COR-L47 (cell line): ENCODE measurements at places on chromosomes 1 and 21.

DNA sequence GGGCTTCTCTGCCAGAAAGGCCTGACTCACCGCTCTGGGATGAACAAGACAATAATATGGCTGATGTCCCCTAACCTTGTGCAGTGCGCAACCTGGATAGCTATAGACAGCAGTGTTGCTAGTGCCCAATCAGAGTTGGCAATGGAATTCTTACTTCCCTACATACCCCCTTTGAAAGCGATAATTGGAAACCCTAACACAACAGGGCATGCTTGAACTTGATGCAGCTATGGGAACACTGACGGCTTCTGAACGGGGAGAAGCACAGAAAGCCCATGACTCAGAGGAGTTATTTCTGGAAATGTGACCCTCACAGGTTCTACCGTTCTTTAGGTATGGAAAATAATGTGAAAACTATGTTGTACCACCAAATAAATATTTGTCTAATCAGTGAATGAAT, 200.6 kb downstream of the TRABD2B start:
- DNase-seq, result no peak

DNA sequence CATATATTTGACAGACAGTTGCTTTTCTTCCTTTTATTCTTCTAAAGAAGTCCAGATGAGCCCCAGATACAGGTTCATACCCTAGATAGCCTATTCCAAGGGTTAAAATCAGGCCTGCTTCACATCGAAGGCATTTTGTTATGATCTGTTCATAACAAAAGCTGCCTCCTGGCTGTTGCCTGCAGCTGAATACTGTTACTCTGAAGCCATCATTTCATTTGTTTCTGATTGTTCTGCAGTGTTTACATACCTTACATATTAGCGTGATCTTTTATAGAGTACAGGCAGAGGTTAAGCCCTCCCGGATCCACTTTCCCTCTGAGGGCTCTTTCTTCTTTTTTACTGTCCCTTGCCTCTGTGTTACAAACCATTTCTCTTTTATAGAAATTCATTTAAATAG, 219.0 kb upstream of the HOOK1 start:
- DNase-seq, result peak; percentile 3

GRCh38 chr1:221913351-221913892, 171.5 kb upstream of the DUSP10 start:
- DNase-seq, result no peak

GRCh38 chr1:24047110-24047477, 64.8 kb downstream of the MYOM3 start:
- no peak for DNase-seq

DNA sequence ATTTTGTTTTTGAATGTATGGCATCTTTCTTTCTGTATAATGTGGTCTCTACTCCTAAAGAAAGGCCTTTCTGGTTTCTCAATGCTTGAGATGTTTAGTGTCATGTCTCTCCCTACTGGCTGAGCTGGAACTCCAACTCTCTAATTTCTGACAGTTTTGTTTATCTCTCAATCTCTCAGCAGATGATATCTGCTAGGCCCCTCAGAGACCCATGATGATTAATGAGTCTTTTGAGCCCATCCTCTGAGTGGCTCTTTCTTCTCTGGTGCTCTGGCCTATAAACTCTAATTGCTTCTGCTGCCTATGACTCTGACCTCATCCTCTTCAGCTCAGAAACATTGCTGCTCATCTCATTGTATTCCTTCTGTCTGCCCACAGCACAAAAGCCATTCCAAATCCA, 46.6 kb downstream of the CRB1 start:
- no peak for DNase-seq

DNA sequence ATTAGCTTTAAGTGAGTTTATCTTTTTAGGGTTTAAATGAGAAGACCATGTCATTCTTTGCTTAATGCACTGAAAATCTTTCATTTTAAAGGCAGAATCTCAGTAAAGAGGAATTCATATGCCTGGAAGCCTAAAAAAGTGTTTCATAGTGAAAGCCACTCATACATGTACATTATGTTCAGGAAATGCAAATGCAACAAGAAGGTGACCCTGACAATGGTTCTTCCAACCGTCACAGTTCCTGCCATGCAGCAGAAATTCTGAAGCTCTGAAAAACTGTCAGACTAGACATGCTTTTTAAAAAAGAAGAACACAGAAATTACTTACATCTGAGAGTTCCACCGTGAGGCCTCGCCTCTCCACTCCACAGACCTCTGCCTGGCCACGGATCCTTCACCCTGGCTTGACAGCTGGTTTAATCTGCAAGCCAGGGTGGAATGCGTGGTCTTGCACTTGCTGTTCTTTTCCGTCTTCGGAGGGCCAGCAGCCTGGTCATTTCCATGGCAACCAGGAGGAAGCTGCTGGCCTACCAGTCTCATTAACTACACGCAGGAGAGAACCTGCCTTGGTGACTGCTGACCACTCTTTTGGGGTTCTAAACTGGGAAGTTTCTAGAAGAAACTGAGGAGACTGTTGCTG, 41.8 kb upstream of the PAXBP1 start:
- no peak for DNase-seq

GRCh38 chr1:157509546-157510232, 42.6 kb downstream of the FCRL5 start:
- DNase-seq, result no peak

DNA sequence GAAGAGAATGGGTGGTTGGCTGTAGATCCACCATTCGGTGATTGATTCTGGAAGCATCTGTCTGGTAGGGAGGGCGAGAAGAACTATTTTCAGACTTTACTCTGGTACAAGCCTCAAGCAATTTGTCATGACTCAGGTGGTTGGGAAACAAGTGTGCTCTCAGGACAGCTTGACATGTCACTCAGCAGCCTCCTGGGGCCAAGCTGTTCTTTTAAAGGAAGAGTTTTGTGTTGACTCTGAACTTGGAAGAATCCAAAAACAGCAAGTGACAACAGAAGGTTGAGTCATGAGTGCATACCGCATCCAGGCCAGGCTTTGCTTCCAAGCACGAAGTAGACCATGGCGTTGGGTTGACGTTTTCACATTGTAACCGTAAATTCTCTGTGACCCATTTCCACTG, 65.9 kb downstream of the CLIC6 start:
- no peak for DNase-seq
